Renal cortical epithelial cell (primary cell): ENCODE measurements at places on chromosomes 3 and 15.

DNA sequence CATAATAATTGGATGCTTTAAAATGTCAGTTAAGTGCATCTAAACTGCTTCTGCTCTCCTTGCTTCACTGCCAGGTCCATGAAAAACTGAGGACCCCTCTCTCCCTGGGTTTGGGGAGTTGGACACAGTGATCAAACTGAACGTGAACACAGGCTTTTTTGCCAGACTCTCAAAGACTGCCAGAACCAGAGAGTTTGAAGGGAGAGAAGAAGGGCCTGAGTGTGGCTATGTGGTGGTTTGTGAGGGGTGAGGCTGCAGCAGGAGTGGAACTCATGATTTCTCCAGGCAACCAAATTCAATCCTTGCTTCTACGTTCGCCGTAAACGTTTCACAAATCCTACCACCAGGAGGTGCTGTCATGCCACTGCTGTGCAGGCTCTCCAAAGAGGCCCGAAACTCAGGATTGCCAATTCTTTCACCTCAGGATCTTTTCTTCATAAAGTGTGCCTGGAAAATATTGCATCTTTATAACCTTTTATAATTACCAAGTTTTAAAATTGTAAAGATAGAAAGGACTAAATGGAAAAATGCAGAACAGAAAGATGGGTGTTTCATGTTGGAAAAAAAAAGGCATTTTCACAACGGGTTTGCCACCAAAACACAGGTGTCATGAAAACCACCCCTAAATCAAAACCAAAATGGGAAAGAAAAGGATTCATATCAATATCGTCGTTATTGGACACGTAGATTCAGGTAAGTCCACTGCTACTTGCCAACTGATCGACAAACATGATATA, 19.7 kb downstream of the TM4SF4 start:
- peak; percentile 60 for DNase-seq

DNA sequence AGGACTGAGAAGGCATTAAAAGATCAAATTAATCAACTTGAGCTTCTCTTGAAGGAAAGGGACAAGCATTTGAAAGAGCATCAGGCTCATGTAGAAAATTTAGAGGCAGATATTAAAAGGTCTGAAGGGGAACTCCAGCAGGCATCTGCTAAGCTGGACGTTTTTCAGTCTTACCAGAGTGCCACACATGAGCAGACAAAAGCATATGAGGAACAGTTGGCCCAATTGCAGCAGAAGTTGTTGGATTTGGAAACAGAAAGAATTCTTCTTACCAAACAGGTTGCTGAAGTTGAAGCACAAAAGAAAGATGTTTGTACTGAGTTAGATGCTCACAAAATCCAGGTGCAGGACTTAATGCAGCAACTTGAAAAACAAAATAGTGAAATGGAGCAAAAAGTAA, 149.7 kb upstream of the LRRFIP2 start:
- DNase-seq: no peak

GRCh38 chr15:57649138-57649537, 57.4 kb upstream of the POLR2M start:
- peak; percentile 95 for DNase-seq

DNA sequence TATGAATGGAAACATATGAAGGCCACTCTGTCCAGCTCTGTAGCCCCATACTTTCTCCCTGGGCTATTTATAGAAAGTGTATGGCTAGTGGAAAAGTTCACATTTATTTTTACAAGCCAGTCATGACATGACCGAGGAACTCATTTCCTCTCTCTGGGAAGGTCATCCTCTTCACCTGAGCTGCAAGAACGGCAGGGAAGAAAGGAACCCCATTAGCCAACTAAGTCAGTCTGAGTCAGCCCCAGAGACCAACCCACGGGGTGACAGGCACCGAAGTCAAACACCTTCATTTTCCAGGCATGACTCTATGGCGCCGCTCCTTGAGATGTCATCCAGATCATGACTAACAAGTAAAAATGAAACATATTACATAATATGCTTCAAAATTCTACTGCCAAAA, 4.8 kb downstream of the PAQR9 start:
- DNase-seq: peak; percentile 59

GRCh38 chr3:69806735-69807438, 67.6 kb downstream of the MITF start:
- DNase-seq: peak; percentile 43

DNA sequence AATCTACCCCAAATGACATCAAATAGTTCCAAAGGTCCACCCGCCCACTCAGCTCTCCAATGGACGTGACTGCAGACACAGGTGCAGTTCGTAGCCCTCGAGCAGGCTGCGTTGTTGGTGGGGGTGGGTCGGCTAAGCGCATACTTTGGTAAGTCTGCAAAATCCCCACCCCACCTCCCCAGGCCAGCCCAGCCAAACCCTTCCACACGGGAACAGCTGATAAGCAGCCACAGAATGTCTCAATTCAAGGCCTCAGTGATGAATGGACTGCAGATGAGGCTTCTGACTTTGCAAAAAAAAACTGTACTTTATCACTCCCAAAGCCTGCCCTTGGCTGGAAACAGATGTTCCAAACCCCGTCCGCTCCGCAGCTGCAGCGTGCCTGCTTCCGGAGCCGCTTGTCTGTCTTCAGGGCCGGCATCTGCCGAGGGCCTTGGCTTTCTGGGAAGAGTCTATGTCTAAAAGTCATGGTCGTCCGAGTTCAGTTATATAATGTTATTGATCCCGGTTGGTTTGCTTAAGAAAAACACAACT, 38.2 kb downstream of the PCSK6 start:
- no peak for DNase-seq

- DNase-seq: no peak
These were observed 6.5 kb upstream of the GNAI2 start for GRCh38 chr3:50229490-50229889.

GRCh38 chr3:49017971-49018706, at the start of gene DALRD3:
TSS of gene DALRD3 (minus strand) at chr3:49018580. CDS start at chr3:49018564, 16 bp downstream.
- DNase-seq: no peak

- DNase-seq: no peak
These were observed 20.6 kb upstream of the IL20RB start for GRCh38 chr3:136937175-136937574.

DNA sequence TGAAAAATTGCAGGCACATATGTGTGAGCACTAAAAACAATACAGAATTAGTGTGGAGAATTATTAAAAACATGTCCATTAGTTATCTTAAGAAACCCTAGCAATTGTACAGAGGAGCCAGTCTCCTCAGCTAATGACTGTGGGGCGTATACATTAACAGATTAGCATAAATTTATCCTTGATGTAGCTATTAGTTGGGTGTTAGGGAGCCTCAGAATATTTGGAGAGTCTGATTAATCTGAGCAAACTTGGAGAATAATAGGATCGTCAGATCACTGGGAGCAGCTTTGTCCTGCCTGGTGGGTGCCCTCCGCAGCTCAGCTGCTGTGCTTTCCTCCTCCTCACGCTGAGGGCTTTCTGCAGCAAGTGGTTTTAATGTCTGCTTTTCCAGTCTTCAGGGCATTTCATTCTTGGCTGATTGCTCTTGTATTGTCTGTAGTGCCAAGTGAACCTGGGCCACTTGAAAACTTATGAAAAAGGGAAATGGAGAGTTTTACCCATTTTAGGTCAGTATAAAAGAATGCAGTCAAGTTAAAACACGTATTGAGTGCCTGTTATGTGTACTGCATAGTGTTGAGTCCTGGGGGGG, 417.4 kb upstream of the SEMA6D start:
- no peak for DNase-seq

DNA sequence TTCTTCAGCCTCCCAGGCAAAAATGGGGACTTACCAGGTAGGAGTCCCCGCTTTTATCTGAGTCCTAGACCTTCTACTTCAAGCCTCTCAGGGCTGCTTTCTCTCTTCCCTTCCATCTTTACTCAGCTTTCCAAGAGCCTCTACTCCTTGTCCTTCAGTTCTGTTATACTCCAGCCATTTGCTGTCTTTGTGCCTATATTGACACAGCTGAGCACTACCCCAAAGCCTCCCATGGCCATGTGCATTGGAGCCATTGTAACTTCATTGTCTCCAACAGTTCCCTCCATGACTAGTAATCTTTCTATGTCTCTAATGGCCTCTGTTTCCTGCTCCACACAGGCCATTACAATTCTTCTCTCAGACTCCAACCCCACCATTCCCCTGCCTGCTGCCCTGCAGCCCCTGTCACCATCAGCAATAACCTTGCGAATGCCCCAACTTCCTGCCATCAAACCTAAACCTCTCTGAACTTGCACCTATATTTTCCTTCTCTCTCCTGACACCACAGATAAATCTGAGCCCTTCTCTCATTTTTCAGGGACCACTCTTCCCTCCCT, 77.9 kb upstream of the ADPGK start:
- DNase-seq: no peak
